ENCODE measurements at places on chromosomes 13 and 19.

GRCh38 chr19:10105509-10106099, 558 bp upstream of the PPAN start:
- DNase-seq = no peak

DNA sequence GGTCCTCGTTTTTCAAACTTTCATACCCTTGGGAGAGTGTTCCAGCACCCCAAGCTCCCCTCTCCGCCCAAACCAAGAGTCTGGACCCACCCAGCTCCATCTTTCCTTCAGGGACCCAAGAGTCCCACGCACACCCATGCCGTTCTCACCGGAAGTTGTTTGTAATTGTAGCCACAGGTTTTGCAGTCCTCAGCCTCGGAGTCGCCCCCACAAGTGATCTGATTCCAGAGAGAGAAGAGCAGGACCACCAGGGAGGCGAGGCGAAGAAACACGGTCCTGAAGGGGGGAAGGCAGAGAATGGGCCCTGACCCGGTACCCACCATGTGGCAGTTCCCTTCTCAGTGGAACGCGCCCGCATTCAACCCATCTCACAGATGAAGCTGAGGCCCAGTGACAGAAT, 3.4 kb upstream of the LENG1 start:
- DNase-seq = no peak

DNA sequence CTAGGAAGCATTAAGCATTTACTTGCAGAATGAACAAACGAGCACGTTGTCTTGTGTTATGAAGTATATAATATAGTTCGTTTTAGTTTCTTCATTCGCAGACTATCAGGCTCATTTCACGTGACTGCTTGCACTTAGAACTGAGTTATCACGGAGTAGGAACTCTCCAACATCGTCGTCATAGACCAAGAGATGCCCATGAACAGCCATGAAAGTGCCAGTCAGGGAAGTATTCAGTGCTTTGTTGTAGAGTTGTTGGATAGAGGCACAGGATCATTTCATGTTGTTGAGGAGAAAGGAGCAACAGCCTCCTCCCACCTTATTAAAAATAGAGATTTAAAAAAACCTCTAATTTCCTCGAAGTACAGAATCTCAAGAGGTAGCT, 977 bp upstream of the IL17D start:
- no peak for DNase-seq

DNA sequence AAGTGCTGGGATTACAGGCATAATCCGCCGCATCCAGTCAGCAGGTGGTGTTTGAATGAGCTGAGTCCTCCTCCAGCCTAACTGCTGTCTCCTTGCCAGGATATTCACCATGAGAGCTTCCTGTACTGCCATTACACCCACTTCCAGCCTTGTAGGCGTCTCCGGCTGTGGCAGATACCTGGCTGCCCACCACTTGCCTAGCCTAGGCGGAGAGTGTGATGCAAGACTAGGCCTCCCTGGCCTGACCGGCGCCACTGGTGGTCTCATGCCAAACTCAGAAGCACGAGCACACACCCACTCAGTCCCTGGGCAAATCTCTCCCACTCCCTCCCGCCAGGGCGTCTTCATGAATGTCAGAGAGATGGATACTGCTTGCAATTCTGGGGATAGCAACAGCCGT, 16.6 kb downstream of the IL12RB1 start:
- DNase-seq = no peak

GRCh38 chr19:46818812-46819211, 30.4 kb upstream of the SLC1A5 start:
- no peak for DNase-seq

DNA sequence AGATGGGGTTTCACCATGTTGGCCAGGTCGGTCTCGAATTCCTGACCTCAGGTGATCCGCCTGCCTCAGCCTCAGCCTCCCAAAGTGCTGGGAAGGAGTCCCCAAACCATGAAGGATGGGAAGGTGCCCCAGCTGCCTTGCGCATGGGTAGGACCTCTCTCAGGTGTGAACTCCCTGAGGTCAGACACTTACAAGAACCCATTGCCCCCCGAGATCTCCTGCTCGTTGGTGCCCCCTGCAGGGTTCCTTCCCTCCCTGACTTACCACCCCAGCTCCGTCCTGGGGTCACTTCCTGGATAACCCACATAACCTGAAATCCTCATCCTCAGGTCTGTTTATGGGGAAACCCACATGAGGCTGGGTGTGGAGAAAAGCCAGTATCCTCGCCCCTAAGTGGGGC, 41.7 kb downstream of the UNC13A start:
- peak; percentile 39 for DNase-seq

DNA sequence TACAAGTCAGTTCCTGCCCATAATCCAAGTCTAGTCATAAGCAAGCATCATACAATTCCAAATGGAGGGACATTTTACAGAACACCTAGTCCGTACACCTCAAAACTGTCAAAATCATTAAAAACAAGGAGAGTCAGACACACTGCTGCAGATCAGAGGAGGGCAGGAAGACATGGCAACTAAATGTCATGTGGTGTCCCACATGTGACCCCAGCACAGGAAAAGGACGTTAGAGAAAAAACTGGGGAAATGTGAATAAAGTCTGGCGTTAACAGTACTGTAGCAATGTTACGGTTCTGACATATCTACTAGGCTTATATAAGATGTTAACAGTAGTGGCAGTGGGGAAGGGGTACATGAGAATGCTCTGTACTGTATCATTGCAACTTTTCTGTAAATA, 2.3 kb downstream of the ZSCAN5A start:
- no peak for DNase-seq

DNA sequence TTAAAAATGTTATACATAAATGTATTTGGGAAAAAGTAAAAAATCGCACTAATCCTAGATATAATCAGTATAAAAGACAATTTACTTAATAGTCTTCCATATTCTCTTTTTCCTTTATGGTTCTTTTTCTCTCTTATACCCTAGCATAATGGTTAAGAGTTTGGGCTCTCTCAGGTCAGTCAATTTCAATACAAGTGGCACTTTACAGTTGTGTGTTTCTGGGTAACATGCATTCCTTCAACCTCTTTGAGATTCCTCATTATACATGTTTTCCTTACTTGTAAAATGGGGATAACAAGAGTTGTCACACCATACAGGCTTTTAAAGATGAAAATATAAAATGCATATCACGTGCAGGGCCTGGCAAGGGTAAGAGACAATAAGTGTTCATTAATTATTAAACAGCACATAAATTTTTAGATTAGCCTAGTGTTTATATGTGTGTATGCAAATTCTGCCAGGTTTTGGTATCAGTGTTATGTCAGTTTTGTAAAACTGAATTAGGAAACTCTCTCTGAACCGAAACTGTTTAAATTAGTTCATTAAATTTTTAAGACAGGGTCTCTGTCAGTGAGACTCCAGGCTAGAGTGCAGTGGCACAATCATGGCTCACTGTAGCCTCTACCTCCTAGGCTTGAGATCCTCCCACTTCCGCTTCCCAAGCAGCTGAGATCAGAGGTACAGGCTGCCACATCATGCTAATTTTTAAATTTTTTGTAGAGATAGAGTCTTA, 49.8 kb downstream of the ELF1 start:
- no peak for DNase-seq

DNA sequence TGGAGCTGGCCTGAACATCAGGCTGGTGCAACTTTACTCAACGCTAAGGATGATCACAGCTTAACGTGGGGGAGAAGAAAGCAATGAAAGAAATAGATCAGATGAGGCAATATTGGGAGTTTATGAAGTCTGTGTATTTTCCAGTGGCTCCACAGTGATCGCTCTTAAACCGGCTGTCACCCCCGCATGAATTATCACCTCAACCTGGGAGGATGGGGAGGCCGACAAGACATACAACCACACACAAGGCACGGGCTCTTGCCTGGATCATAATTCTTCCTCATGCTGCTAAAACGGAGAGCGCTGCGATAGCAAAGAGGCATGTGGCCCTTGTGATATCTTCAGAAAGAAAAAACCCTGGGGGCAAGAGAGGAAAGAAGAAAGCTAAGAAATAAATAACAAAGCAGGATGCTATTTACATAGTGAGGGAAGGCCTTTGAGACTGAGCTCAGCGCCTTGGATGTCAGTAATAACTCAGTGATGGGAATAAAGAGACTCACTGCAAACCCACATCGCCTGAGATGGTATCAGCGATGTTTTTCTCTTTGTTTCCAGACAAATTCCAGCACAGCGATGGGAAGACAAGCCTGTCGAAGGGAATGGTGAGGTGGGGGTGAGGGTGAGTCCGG, 19.1 kb upstream of the CHST8 start:
- DNase-seq = no peak

DNA sequence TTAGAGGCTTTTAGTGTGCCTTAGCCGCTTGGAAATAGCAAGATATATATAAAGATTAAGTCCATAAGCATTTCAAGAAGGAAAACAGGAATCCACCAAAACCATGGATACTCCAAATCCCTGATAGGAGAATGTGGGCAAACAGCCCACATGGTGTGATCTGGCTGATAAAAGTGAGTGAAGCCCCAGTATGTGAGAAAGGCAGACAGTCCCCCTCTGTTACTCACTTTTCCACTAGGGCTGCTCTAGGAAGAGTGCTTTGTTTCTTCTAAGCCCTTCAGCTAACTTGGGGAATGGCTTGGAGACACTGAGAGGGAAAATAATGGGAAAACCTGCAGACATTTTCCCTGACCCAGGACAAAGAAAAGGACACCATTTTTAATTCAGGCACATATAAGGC, 802.3 kb upstream of the PRR20A start:
- DNase-seq = no peak

DNA sequence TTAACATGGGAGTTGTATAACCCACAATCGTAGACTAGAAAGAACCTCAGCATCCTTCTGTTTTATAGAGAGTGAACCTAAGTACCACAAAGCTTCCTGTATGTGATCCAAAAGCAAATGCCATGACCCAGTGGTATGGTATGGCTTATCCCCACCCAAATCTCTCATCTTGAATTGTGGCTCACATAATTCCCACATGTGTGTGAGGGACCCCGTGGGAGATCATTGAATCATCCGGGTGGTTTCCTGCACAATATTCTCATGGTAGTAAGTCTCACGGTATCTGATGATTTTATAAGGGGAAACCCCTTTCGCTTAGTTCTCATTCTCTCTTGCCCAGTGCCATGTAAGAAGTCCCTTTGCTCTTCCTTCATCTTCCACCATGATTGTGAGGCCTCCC, 587.9 kb downstream of the LMO7 start:
- no peak for DNase-seq

DNA sequence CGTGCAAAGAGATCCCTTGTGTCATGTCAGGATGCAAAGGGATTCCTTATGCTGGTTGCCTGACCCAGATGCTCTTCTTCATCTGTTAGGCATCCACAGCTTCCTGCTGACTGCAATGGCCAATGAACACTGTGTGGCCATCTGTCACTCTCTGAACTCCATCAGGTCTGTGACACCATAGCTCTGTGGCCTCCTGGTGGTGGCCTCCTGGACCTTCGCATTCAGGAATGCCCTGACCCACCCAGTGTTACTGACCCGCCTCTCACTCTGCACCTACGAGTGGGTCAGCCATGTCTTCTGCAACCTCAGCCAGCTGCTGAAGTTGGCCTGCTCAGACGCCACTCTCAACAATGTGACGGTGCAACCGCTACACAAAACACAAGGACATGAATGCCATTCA, 23.9 kb upstream of the TPM4 start:
- DNase-seq = no peak

- DNase-seq = no peak
These were observed 12.3 kb upstream of the ARL11 start for GRCh38 chr13:49615836-49616675.

- no peak for DNase-seq
These were observed 480.3 kb downstream of the LIG4 start for GRCh38 chr13:107734891-107735625.

GRCh38 chr13:70856711-70857110, 748.5 kb upstream of the KLHL1 start:
- DNase-seq = no peak

DNA sequence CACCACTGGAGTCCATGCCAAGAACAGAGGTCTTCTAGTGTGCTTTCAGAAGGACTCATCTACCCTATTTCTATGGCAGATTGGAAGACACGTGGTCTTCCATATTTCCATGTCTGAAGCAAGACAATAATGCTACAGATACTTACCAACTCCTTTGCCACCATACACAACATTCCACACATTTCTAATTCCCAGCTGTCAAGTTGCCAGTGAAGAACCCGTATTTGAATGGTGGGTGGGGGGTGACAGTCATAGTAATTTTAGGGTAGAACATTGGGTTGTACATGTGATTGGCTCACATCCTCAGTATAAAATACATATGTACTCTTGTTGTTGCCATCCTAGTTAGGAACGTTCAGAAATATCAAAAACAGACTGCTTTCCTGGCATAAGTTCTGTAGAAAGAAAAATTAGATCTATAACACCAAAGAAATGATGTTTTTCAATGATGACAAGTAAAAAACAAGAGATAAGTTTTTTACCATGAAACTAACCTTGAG, 69.3 kb downstream of the LHFPL6 start:
- no peak for DNase-seq

DNA sequence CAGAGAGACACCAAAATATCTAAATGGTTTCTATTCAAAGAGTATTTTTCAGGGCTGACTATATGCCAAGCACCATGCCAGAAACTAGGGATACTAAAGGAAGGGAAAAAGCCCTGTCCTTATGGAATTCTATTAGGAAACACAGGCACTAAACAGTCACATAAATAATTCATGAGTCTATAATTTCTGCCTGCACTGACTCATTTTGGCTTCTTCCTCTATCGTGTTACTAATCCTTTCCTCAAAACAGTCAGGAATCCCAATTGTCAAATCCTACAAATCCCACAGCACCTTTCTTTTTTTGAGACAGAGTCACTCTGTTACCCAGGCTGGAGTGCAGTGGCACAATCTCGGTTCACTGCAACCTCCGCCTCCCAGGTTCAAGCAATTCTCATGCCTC, 29.2 kb downstream of the XPO4 start:
- no peak for DNase-seq

- DNase-seq = no peak
These were observed 42.2 kb downstream of the DLEU7 start for GRCh38 chr13:50801087-50801931.

DNA sequence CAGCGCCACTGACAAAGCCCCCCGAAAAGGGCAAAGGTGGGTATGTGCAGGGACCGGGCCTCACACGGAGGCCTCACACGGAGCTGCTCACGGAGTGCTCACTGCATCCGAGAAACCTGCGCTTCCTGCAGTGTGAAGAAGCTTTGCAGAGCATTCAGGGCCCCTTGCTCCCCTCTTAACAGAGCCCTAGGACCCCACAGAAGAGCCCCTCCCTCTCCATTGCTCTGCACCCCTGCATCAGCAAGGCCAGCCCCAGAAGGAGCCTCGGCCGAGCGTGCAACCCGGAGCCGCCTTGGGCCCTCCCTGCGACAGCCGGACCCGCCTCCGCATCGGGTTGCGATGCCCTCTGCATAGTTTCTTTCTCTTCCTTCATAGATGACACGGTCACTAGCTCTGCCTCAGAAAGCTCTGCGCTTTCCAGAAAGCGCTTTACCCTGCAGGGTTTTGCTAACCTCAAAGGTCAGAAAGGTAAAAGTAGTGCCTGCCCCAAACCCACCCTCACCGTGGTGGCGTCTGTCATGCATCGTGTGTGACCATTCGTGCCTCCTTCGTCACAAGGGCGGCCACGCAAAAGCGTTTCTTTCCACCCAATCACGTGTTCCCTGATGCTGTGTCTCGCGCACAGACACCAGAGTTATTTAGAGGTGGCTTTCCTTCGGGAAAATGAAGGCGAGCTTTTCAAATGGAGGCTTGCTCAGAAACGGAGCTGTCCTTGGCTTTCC, 15.7 kb upstream of the F7 start:
- DNase-seq = peak; percentile 49

- DNase-seq = no peak
These were observed 27.6 kb upstream of the SLC1A5 start for GRCh38 chr19:46815833-46816627.
